ENCODE measurements at places on chromosomes 1 and 21.

- peak; percentile 59 for DNase-seq
Measured at GRCh38 chr1:156814571-156815260, 1.9 kb downstream of the SH2D2A start.

DNA sequence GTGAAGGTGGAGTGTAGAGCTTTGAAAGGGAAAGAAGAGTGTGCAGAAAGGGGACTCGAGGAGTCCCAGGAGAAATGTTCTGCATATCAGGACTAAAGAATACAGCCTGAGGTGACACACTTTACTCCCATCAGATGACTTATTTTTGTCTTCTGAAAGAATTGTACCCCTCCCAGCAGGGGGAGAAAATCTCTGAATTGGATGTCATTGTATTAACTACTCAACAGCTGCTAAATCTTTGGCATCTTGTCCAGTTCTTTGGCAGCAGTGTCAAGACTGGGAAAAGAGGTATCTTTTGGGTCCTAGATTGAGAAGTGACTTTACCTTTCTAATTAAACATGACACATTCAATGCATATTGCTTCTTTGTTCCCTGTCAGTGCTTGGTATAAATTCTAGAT, 18.9 kb downstream of the UBE4B start:
- no peak for DNase-seq

GRCh38 chr1:97553971-97554370, 366.9 kb downstream of the DPYD start:
- no peak for DNase-seq

- no peak for DNase-seq
Measured at GRCh38 chr1:32246888-32247273, at the start of gene FAM167B. TSS of gene FAM167B (plus strand) at chr1:32247222. CDS start at chr1:32247422, 200 bp downstream.

DNA sequence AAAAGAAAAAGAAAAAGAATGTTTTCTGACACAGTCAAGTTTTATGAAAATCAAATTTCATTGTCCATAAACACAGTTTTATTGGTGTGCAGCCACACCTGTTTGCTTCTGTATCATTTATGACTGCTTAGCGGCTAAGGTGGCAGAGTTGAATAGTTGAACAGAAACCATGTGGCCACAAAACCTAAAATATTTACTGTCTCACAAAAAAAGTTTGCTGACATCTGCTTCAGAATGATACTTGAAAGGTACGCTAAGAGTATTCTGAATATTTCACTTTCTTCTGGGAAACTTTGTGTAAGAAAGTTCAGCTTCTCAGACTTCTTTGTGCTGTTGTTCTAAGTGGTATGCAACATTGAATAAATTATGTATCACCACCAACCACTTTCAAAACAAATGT, 6.2 kb downstream of the KCNK1 start:
- DNase-seq = no peak

DNA sequence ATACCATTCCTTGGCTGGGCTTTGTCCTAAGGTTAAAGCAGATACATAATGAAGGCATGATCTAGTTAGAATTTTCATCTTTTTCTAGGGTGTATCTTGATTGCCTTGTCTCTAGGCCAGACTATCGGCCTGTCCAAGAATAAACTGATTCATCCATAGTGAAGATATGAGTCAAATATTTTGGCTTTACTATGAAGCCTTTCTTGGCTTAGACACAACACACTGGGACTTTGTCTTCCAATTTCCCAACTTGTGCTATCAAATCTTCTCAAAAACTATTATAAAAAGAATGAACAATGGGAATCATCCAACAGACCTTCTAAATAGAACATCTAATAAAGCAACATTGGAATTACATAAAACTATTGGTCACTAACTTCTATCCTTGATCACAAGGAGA, 64.8 kb downstream of the WARS2 start:
- no peak for DNase-seq

- DNase-seq = no peak
Measured at GRCh38 chr1:94582565-94582964, 41.0 kb upstream of the F3 start.

GRCh38 chr1:110012100-110012780, 22.2 kb upstream of the STRIP1 start:
- no peak for DNase-seq

- no peak for DNase-seq
Measured at GRCh38 chr1:180611016-180611930, 20.5 kb upstream of the XPR1 start.

GRCh38 chr21:44356160-44356559, 2.7 kb downstream of the TRPM2 start:
- no peak for DNase-seq

- DNase-seq = no peak
Measured at GRCh38 chr1:175376194-175376593, 183.6 kb upstream of the KIAA0040 start.

GRCh38 chr1:247110627-247111258, 6.6 kb upstream of the ZNF669 start:
- DNase-seq = peak; percentile 20

GRCh38 chr1:71979882-71980281, 302.5 kb downstream of the NEGR1 start:
- DNase-seq = no peak

DNA sequence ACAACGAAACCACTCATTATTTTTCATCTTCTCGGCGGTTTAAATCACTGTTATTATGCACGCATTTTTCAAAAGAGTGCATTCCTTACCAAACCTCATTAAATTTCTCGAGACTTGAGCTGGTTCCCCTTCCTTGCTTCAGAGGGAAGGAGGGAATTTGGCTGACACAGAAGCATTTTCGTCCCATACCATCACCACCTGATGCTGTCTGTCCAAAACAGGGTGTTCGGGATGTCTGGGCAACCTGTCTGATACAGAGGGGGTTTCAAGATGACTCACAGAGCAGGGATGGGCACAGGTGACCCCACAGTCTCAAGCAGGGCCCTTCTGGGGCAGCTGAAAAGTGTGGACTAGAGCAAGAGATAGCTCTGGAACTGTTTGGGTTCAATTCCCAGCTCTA, 12.3 kb upstream of the RCC2 start:
- DNase-seq = no peak

- DNase-seq = no peak
Measured at GRCh38 chr1:39167632-39168209, 36.8 kb upstream of the MACF1 start.

DNA sequence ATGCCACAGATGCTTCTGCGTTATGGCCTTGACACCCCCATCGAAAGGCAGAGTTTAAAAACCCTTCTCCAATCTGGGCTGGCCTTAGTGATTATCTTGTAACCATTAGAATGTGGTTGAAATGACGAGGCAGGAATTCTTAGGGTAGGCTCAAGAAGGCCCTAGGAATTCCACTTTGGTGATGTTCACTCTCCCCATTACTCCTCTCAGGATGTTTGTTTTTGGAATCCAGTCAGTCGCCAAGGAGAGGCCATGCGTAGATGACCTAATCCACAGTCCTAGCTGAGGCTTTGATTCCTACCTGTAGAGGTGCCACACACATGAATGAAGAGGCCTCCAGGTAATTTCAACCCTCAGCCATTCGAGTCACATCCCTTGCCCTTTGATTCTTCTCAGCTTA, 318.2 kb downstream of the NEGR1 start:
- no peak for DNase-seq

GRCh38 chr1:169363046-169363730, 4.4 kb downstream of the NME7 start:
- DNase-seq = peak; percentile 46

DNA sequence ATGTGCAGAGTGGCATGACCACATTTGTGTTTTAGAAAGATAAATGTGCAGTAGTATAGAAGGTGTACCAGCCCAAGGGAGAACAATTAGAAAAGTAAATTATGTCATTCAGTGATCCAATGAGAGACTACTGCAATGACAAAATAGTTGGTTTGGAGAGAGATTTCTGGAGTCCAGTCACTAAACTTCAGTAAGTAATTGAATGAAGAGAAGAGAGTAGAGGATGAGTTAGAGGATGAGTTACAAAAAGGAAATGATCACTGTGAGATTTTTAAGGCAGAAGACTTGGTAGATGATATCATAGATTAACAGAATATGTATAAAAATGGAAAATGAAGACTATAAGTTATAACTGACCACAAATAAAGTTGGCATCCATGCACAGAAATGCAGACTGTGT, 8.4 kb downstream of the CR2 start:
- no peak for DNase-seq

- DNase-seq = no peak
Measured at GRCh38 chr1:48794816-48795215, 18.1 kb upstream of the BEND5 start.

- DNase-seq = no peak
Measured at GRCh38 chr1:57713501-57713900, 289.6 kb upstream of the DAB1 start.

All from CD4-positive, alpha-beta T cell treated with Interleukin-2 at 100 ng/mL for 4 hours (primary cell).